Dermis blood vessel endothelial cell (primary cell): ENCODE measurements at places on chromosomes 16 and 17. TPM values are rescaled to one million over a fixed set of nuclear protein-coding genes. Genes with fewer than 3 reads are reported as not detected.
A peak's percentile ranks its signal among the peaks of the same experiment; 100 is the strongest.

EVI2A gene
- total RNA-seq, result 0.23 TPM in 1 of 2 replicates, not detected in the other

GRCh38 chr17:21213638-21214014 lies 335 bp downstream of the TMEM11 start:
- DNase-seq, result peak; percentile 63

- DNase-seq, result peak; percentile 94
Measured at GRCh38 chr17:40559954-40560591, 5.2 kb downstream of the CCR7 start.

DNA sequence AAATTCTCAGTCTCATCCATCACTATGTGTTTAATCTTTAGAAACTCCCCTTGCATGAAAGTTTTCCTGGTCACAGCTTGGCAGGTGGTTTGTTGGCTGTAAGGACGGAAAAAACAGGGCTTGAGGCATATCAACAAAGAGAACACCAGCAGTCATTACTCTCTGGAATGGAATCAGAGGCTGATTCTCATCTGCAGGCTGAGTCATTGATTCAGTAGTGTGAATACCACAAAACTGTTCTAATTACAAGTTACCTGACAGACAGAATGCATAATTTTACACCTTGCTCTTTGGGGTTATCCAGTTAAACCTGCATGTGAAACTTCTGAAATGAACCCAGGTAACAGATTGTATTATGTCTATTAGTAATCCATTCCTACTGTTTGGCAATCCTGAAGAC lies 11.5 kb upstream of the SLFN12L start:
- DNase-seq, result no peak
